MCF 10A (cell line): ENCODE measurements at places on chromosomes 7 and 10.
A peak's percentile ranks its signal among the peaks of the same experiment; 100 is the strongest.

GRCh38 chr10:132388891-132389432 lies 8.0 kb upstream of the PWWP2B start:
- no peak for DNase-seq

DNA sequence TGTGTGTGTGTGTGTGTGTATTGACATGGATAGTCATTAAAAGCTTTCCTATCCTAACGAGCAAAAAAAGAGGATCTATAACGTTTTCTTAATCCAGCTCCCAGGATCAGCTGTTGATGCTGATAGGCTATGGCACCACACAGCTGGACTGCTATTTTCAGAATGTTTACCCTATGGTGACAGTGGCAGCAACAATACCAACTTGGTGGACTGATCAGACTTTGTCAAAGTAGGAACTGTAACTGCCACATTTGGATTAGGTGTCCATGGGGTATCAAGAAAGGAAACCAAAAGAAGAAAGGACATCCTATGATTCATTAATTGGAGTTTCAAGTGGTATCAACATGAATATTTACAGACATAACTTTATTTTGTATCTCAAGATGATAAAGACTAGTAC lies 2.7 kb upstream of the CLEC5A start:
- no peak for DNase-seq

DNA sequence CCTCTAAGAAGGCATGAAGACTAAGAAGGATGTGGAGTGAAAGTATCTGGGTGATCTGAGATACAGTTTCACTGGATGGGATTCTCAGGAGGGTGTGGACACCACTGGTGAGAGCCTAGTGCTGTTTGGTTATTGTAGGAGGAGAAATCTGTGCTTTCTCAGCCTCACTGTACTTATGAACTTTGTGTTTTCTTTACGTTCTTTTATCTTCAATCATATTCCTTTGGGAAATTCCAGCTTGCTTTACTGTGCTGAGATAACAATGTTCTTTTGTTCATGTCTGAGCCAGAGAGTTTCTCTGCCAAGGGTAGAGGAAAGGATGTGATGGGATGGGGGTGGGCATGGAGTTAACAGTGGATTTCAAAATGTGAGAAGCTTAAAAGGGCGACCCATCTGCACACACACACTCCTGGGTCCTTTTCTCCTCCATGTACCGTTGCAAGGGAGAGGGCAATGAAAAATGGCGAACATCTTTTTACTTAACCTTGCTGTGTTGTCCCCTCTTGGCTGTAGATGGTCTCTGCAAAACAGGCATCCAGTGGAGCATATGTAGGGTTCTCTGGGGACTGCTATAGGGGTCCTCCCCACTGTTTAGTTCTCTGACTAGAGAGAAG lies 25.0 kb upstream of the TAX1BP1 start:
- DNase-seq, result no peak

DNA sequence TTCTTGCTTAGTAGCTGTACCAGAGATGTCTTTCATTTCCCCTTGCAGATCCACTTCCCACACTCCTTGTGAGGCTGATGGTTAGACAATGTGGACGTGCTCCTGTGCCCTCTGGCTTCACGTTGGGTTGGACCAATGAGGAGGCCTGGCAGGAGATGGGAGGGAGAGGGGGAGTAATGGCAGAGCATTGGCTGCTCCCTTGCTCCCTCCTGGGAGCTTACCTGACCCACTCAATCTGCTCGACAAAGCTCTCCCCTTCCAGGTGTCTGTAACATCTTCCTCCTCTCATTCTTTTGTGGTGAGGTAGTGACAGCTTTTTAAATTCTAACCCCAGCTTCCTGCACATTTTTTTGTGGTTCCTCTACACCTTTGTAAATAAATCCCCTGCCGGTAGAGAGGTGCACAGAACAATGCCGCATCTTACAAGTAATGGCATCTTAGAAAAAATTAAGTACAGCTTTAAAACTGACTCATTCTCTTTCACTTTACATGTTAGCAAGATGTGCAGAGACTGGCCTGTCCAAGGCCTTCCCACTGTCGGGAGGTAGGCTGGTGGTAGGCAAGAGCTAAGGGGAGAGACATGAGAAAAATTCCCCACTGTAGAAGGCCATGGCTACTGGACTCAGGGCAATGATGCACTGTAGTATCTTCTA lies 134.3 kb downstream of the HTR7 start:
- no peak for DNase-seq

GRCh38 chr7:150406567-150407421 lies 27.7 kb downstream of the ZNF775 start:
- no peak for DNase-seq

GRCh38 chr10:88565072-88565471 lies 18.0 kb downstream of the RNLS start:
- DNase-seq, result peak; percentile 35

- no peak for DNase-seq
Measured at GRCh38 chr10:127873901-127874470, 18.8 kb downstream of the CLRN3 start.

DNA sequence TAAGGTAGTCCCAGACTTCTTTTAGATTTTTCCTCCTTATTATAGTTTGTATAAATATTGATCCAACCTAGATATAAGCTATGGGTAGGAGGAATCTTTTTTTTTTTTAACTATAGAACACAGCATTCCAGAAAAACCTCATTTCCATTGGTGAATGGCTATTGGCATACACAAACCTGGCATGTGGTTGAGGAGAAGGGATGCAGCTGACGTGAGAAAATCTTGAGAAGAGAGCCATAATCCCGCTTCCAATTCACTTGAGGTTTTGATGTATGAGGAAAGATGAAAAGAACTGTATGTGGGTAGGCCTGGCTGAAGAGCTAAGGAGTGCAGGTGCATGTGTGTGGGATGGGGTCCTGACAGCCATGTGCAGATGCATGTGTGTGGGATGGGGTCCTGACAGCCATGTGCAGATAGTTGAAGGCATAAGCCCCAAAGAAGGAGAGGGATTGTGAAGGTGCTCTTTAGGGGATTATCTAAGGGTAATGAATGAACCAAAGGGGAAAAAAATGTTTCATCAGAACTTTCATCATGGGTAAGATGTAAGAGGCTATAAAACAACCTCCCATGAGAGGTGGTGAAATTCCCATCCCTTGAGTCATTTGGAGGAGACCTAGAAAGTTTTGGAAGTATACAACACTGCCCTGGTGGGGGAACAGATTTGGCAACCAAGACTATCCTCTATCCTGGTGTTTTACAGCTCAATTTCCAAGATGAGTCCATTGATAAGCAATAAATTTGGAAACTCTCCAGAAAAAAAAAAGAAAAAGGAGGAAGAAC lies 3.8 kb upstream of the PKD2L1 start:
- DNase-seq, result peak; percentile 32

GRCh38 chr7:157021071-157021870 lies 10.8 kb upstream of the MNX1 start:
- DNase-seq, result no peak

- no peak for DNase-seq
Measured at GRCh38 chr7:40099837-40100236, 34.6 kb downstream of the MPLKIP start.

DNA sequence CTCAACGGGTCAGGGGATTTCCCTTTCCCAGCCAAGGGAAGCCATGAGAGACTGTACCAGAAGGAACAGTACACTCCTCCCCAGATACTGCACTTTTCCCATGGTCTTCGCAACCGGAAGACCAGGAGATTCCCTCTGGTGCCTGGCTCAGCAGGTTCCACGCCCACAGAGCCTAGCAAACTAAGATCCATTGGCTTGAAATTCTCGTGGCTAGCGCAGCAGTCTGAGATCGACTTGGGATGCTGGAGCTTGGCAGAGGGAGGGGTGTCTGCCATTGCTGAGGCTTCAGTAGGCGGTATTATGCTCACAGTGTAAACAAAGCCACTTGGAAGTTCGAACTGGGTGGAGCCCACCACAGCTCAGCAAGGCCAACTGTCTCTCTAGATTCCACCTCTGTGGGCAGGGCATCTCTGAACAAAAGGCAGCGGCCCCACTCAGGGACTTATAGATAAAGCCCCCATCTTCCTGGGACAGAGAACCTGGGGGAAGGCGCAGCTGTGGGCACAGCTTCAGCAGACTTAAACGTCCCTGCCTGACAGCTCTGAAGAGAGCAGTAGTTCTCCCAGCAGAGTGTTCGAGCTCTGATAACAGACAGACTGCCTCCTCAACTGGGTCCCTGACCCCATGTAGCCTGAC lies 29.6 kb downstream of the SLC16A12 start:
- no peak for DNase-seq

- no peak for DNase-seq
Measured at GRCh38 chr7:120979765-120980499, 8.6 kb upstream of the CPED1 start.

- no peak for DNase-seq
Measured at GRCh38 chr10:72252972-72253371, 20.8 kb upstream of the DDIT4 start.

DNA sequence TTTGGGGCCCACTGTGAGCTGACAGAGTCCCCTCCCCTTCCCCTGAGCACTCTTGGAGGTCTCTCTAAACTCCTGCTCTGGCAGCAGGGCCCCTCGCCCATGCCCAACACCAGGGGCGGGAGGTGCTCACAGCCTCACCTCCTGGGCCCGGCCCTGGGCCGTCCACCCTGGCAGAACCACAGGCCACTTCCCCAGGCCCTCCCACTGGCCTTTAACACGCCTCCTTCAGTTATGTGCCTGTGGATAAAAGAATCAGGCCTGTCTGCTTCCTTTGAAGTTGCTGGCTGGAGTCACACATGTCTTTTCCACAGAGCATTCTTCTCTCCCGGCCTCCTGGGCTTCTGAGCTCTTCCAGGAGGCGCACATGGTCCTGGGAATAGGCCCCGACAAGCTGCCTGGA lies 10.2 kb downstream of the MYL10 start:
- no peak for DNase-seq
